ENCODE measurements at places on chromosomes 2 and 18.

GRCh38 chr2:101500180-101500579, 25.3 kb upstream of the RFX8 start:
- no peak for DNase-seq

- DNase-seq = no peak
Measured at GRCh38 chr2:181949047-181949446, 36.6 kb upstream of the PPP1R1C start.

- DNase-seq = no peak
Measured at GRCh38 chr2:25664183-25664964, 9.0 kb downstream of the DTNB start.

DNA sequence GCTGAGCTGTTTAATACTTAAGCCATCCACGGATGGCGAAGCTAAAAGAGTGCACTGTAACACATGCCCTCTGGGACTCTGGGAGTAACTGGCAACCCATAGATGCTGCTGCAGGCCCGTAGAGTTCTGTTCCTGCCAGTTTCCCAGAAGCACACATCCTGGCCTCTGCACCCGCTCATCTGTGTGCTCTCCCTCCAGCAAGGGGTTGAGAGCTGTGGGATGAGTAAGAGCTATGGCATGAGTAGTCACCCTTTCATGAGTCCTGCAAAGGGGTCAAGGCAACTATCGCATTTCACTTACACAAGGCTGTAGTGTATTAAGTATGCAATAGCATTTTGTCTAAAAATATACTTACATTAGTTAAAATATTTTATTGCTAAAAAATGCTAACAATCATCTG, 1341.8 kb upstream of the NXPH2 start:
- no peak for DNase-seq

- no peak for DNase-seq
Measured at GRCh38 chr2:241255542-241256167, 59.8 kb downstream of the HDLBP start.

- no peak for DNase-seq
Measured at GRCh38 chr2:224260372-224261020, 141.4 kb downstream of the FAM124B start.

GRCh38 chr2:144152817-144153271, 367.1 kb downstream of the ZEB2 start:
- no peak for DNase-seq

DNA sequence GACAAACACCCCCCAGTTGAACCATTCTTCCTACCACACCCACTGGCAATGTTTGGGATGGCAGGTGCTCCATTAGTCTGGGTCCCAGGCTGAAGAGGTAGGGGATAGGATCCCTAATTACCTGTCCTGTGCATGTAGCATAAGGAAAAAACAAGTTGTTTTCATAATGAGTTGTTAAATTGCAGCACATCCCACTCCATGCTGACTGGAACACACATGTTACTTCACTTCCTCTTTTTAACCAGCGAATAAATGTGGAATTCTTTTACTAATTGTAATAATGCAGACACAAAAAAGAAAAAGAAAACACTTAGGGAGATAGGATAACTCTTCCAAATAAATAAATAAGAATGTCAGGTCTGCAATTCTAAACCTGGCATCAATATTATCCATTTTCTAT, 11.8 kb upstream of the CBLN2 start:
- no peak for DNase-seq

DNA sequence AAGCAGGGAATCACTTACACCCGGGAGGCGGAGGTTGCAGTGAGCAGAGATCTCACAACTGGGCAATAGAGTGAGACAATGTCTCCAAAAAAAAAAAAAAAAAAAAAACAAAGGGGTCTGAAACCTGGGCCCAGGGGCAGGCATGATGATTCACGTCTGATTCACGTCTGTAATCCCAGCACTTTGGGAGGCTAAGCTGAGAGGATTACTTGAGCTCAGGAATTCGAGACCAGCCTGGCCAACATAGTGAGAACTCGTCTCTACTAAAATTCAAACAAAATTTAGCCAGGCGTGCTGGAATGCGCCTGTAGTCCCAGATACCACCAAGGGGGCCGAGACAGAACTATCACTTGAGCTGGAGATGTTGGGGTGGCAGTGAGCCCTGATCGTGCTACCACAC, 30.3 kb downstream of the TEX44 start:
- no peak for DNase-seq

Measured in activated T-cell treated with anti-CD3 and anti-CD28 coated beads for 1 hour (primary cell).